ENCODE measurements at places on chromosomes 3 and 15.

- no peak overlapping the region for H3K4me3 ChIP-seq
- no peaks in the 10 kb centered on the region for H3K27me3 ChIP-seq
- no peaks in the 10 kb centered on the region for H3K4me1 ChIP-seq
Observed at GRCh38 chr3:95120921-95121320, 1058.1 kb downstream of the NSUN3 start.

GRCh38 chr3:126422571-126423091 lies 27.9 kb downstream of the CFAP100 start:
- no peaks in the 10 kb centered on the region for H3K27me3 ChIP-seq
- H3K36me3 ChIP-seq: no peaks in the 10 kb centered on the region
- no peaks in the 10 kb centered on the region for H3K4me1 ChIP-seq
- DNase-seq: no peak
- H3K4me3 ChIP-seq: no peak overlapping the region

- no peak overlapping the region for H3K27ac ChIP-seq
- H3K36me3 ChIP-seq: no peaks in the 10 kb centered on the region
- H3K27me3 ChIP-seq: no peaks in the 10 kb centered on the region
- no peak for DNase-seq
Observed at GRCh38 chr15:39018966-39019365, 454.4 kb upstream of the RASGRP1 start.

- no peak overlapping the region for H3K27ac ChIP-seq
- H3K4me3 ChIP-seq: no peak overlapping the region
- DNase-seq: no peak
- H3K36me3 ChIP-seq: no peaks in the 10 kb centered on the region
Observed at GRCh38 chr3:74033381-74033780, 408.6 kb upstream of the PDZRN3 start.

GRCh38 chr3:187920913-187921312 lies 175.6 kb upstream of the BCL6 start:
- H3K36me3 ChIP-seq: no peaks in the 10 kb centered on the region
- no peak overlapping the region for H3K27ac ChIP-seq
- peaks cover 16% of the 10 kb centered on the region for H3K4me1 ChIP-seq
- H3K4me3 ChIP-seq: no peak overlapping the region
- DNase-seq: no peak
- H3K27me3 ChIP-seq: no peaks in the 10 kb centered on the region

DNA sequence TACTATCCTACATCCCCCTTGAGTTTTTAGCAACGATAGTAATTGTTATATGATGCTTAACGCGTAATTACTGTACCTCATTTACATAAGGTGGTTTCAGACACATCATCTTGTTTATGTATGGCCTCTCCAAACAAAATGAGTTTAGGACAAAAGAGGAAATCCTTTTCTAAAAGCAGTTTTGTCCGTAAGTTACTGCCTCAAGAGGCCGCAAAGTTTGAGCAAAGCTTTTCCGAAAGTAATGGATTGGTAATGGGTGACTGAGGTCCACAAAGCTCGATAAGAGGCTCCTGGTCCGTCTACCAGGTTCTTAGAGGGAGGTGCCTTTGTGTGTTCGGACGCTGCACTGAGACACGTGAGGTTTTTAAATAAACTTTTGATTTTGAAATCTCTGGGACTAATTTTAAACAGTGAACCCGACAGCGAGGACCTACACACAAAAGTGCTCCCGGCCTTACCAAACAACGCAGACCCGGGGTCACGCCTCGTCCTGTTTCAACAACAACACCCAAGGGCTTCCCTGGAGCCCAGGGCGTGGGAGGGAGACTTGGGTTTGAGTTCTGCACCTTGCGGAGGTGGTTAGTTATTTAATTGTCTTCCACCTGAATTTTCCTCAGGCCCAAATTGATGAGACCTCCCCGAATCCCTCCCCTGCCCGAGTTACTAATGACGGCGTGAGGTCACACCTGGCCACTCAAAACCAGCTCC lies 456 bp upstream of the C15orf61 start:
- peak overlapping the region; percentile 56 for H3K4me3 ChIP-seq
- H3K27ac ChIP-seq: peak overlapping the region; percentile 83
- no peaks in the 10 kb centered on the region for H3K36me3 ChIP-seq
- peaks cover 4% of the 10 kb centered on the region for H3K4me1 ChIP-seq

GRCh38 chr3:183085634-183086390 lies 13.5 kb downstream of the MCCC1 start:
- no peak overlapping the region for H3K4me3 ChIP-seq
- H3K4me1 ChIP-seq: no peaks in the 10 kb centered on the region
- no peak overlapping the region for H3K27ac ChIP-seq
- no peaks in the 10 kb centered on the region for H3K27me3 ChIP-seq

DNA sequence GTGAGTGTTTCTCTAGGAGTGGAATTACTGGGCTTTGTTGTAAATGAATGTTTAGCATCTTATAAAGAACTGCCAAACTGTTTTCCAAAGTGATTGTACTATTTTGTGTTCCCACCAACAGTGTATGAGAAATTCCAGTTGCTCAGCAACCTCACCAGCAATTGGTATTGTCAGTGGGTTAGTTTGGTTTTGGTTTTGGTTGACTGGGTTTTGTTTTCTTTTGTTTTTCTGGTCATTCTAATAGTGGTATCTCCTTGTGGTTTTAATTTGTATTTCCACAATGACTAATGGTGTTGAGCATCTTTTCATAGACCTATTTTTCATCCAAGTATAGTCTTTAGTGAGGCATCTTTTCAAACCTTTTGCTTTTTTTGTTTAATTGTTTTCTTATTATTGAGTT lies 27.1 kb downstream of the FILIP1L start:
- no peak overlapping the region for H3K4me3 ChIP-seq
- no peak for DNase-seq
- no peaks in the 10 kb centered on the region for H3K27me3 ChIP-seq
- no peak overlapping the region for H3K27ac ChIP-seq
- no peaks in the 10 kb centered on the region for H3K4me1 ChIP-seq

DNA sequence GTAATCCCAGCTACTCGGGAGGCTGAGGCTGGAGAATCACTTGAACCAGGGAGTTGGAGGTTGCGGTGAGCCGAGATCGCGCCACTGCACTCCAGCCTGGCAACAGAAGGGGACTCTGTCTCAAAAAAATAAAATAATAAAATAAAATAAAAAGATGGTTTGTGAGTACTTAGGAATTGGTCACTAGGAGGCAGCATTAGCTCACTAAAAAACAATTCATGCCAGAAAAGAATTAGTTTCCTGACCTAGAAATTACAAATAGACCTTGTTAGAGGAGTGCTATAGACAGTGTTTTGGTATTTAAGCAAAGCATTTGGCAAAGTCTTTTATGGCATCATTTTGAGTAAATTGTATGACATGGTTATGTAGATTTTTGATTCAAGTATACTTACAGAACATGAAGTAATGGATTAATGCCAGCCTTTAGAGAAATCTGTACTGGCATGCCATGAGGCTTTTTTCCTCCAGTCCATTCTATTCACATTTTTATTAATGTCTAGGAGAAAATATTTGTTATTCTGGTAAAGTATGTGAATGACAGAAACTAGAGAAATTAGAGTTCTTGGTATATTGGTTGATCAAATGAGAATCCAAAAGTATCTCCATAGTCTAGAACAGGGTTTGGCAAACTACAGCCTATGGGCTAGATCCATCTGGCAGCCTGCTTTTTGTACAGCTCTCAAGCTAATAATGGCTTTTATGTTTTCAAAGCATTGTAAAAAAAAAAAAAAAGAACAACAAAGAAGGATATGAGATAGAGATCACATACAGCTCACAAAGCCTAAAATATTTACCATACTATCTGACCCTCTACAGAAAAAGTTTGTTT lies 81.6 kb downstream of the LRRC49 start:
- H3K4me1 ChIP-seq: no peaks in the 10 kb centered on the region
- no peak overlapping the region for H3K4me3 ChIP-seq
- H3K36me3 ChIP-seq: no peaks in the 10 kb centered on the region
- H3K27me3 ChIP-seq: no peaks in the 10 kb centered on the region
- no peak overlapping the region for H3K27ac ChIP-seq
- DNase-seq: no peak

DNA sequence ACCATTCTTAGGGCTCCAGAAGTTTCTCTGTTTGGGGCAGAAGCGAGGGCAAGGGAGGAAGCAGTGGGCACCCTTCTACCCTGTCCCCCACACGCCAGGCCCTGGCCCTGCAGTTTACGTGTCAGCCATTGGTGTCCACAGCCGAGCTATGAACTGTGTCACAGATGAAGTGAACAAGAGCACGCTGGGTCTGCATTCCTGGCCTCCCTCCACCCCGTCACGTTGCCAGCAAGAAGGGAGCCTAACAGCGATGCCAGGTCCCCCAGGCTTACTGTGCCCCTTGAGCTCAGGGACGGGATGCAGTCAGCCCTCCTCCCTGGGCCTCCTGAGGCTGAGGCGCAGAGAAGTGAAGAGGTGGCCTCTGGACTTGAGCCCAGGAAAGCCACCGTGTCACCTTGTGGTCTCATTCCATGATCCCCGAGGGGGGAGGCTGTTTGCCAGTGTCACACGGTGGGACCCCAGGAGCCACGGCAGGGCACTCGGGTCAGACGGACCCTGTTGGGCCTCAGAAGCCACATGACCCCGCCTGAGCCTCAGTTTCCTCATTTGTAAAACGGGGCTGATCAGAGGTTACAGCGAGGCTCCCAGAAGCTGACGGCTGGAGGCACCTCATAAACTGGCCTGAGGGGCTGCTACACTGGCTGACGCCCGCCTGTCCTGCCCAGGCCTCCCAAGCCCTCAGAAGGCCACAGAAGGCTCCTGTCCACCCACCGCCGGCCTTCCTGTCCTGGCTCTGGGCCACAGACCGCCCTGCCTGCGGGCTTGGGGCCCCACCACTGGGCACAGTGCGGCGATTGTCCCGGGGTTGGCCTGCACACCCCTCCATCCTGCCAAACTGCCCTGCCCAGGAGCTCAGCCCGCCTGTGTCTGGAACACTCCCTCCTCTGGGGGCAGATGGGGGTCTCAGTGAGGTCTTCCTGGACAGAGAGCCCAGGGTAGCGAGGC lies 18.6 kb downstream of the IQSEC1 start:
- H3K36me3 ChIP-seq: no peaks in the 10 kb centered on the region
- H3K4me1 ChIP-seq: no peaks in the 10 kb centered on the region
- no peak overlapping the region for H3K27ac ChIP-seq
- no peak for DNase-seq

- H3K27ac ChIP-seq: no peak overlapping the region
- H3K4me3 ChIP-seq: no peak overlapping the region
- no peaks in the 10 kb centered on the region for H3K4me1 ChIP-seq
- no peak for DNase-seq
Observed at GRCh38 chr3:65713016-65713415, 325.7 kb downstream of the MAGI1 start.

GRCh38 chr3:170531054-170531453 lies 54.8 kb downstream of the SLC7A14 start:
- no peaks in the 10 kb centered on the region for H3K27me3 ChIP-seq
- H3K4me1 ChIP-seq: no peaks in the 10 kb centered on the region
- no peak overlapping the region for H3K4me3 ChIP-seq
- no peak for DNase-seq
- H3K36me3 ChIP-seq: no peaks in the 10 kb centered on the region

- H3K27ac ChIP-seq: no peak overlapping the region
- no peaks in the 10 kb centered on the region for H3K4me1 ChIP-seq
- H3K4me3 ChIP-seq: no peak overlapping the region
Observed at GRCh38 chr15:36373550-36373949, 205.9 kb upstream of the CDIN1 start.

- no peaks in the 10 kb centered on the region for H3K4me1 ChIP-seq
- no peak overlapping the region for H3K4me3 ChIP-seq
- no peaks in the 10 kb centered on the region for H3K27me3 ChIP-seq
- DNase-seq: no peak
Observed at GRCh38 chr3:131454501-131454900, 48.3 kb downstream of the MRPL3 start.

DNA sequence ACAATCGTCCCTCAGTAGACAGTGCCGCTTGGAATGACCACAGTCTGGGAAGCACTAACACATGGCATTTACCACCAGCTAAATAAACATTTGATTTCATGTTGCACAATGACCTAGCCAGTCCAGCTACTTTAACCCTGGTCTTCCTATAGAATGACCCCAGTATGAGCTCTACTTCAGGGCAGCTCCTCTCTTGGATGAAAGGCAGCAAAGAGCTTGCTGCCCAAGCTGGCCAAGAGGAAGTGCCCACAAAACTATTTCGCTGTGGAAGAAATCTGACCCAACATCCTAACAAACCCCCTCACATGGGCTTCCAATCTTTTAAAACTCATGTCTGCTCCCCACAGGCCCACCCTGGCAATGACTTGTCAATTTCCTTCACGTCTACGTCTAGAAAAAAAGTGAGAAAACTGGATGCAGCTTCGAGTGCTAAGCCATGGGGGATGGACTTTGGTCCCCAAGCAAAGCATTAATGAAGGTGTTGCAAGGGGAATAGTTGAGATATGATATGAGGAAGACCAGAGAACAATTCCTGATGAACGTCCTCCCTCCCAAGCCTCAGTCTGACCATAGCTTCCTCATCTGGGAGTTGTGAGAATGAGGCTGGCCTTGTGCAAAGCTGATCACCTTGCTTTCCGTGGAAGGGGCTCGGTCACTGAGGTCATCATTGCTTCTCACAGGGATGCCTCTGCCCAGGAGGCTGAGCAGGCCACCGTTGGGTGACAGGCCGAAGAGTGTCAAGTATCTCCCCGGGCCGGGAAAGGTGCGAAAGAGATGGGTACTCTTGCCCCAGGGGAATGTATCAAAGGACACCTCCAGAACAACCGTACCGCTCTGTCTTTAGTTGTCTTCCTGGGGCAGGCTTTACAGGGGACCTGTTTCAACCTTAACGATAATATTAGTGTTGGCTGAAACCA lies 964 bp downstream of the SLC25A20 start:
- peaks cover 32% of the 10 kb centered on the region for H3K4me1 ChIP-seq
- peak overlapping the region; percentile 74 for H3K4me3 ChIP-seq
- H3K27ac ChIP-seq: peak overlapping the region; percentile 60

GRCh38 chr15:100448481-100448880 lies 80.3 kb downstream of the CERS3 start:
- no peaks in the 10 kb centered on the region for H3K27me3 ChIP-seq
- no peak overlapping the region for H3K27ac ChIP-seq
- no peaks in the 10 kb centered on the region for H3K4me1 ChIP-seq
- no peak for DNase-seq
- H3K4me3 ChIP-seq: no peak overlapping the region
- H3K36me3 ChIP-seq: no peaks in the 10 kb centered on the region

DNA sequence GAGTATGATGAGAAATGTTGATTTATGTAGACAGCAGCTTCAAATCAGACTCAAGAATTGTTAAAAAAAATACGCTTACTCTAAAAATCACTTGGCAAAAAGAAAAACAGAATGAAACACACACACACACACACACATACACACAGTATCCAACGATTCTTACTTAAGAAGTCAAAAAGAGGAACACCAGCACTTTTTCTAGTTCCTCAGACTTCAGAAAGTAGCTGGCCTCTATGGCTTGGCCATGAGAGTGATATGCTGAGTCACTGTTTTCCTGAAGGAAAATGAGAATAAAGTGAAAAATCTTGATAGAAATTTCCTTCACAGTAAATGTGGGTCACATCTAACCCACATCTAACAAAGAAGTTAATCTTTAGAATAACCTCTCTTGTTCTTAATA lies 22.1 kb downstream of the CNTN3 start:
- no peaks in the 10 kb centered on the region for H3K4me1 ChIP-seq
- no peaks in the 10 kb centered on the region for H3K27me3 ChIP-seq
- H3K4me3 ChIP-seq: no peak overlapping the region

GRCh38 chr3:45869638-45870037 lies 16.7 kb upstream of the CCR9 start:
- DNase-seq: no peak
- peak overlapping the region; percentile 4 for H3K4me3 ChIP-seq
- no peak overlapping the region for H3K27ac ChIP-seq
- peaks cover 27% of the 10 kb centered on the region for H3K4me1 ChIP-seq
